ENCODE measurements at places on chromosomes 6 and 20.

DNA sequence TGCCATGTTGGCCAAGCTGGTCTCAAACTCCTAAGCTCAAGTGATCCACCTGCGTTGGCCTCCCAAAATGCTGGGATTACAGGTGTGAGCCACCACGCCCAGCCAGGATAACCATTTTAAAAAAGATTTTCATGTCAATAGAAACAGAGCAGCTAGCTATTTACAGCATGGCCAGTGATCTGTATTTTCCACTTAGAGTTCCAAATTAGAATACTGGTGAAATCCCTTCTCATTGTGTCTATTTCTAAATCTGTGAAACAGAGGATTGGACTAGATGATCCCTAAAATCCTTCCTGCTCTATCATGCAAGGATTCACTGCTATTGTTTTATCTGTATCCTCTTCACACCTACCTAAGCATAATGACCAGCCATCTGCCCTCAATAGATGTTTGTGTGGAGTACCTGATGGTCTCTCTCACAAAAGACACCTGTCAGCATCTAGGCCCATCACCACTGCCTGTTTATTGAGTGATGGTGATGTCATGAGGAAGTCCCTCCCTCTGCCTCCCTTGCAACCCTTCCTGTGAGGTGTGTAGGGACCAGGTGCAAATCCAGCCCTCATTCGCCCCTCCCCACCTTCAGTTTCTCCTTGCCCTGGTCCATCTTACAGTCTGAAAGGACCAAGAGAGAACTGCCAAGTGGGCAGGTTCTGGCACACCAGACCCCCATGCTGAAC lies 26.5 kb upstream of the SMIM29 start:
- peak; percentile 33 for DNase-seq

GRCh38 chr6:167400482-167401138 lies 75.7 kb downstream of the TTLL2 start:
- DNase-seq: no peak

DNA sequence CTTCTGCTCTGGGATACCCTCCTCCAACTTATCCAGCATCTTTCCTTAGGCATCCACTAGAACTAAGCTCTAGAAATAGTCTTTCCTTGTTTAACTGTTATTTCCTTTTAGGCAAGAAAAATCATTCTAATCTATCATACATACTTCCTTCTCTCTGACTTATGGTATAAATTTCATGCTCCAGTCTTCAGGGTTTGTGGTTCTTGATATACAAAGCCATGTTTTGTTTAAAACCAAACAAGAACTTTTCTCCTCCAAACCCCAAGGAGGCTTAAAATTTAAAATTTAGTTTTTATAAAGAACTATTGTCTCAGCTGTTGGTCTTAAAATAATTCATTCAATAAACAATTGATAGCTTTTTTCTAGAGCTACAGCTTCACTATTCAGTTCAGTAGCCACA lies 77.2 kb downstream of the CD164 start:
- DNase-seq: no peak

- DNase-seq: no peak
These were observed 586.6 kb downstream of the KIF16B start for GRCh38 chr20:15986690-15987089.

DNA sequence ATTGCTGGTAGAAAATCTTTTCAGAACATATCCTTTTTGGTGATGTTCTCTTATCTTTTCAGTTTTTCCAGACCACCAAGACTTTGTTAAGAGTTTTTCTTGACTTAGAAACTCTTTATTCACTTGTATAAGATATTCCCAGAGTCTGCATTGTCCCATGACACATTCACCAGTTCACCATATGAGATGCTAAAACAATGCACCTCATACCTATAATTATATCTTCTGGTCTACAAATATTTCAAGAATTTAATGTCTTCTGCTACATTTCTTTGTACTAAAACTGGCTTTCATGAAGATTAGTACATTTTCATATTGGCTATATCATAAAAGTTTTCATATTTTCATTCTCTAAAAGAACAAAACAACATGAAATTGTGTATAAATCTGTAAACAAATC lies 111.3 kb downstream of the ADGRG6 start:
- no peak for DNase-seq

DNA sequence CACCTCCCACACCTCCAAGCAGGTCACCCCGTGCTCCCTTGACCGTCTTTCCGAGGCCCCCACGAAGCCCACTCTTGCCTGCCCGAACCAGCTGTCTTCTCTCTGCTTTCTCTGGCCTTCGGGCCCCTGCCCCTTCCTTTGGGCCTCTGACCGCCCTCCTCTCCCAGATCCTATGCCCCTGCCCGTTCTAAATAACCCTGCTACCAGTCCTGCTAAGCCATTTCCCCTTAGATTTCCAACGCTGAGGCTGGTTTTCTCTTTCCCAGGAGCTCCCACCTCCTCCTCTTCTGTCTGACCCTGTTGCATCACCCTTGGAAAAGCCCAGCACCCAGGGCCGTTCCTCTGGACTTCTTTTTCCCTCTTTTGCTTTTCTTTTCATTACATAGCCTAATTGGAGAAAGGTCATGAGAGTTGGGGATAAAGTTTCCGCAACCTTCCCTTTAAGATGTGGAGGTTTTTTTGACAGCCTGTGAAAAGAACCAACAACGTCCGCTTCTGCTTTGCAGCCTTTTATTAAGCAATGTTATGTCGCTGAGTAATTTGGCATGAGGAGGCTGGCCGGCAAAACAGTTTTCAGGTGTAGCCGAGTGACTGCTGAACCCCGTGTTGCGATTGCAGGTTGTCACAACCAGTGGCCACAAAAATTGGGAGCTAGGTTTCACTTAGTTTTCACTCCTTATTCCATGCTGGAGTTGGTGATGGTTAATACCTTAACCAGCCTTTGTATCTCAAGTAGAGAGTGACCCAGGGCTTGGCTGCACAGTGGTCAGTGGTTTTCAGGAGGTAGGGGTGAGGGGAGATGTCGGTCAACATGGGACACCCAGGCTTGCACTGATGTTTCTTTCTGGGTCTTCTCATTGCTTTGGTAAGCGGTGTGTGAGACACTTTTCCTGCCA lies 970 bp downstream of the BLTP3A start:
- DNase-seq: peak; percentile 67

DNA sequence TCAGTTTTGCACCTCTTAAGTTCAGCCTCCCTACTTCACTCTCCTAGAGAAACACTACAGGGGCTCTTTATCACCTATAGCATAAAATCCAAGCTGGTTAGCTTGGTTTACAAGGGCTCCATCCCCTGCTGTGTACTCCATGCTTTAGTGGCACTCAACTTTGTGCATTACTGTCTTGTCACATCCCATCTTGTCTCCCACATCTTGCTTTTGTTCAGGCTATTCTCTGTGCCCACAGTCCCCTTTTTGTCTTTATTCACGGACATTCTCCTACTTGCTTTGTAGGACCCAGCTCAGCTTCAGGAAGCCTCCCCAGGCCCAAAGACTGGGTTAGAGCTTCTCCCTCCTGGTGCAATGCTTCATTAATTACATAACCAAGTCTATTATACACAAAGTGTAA lies 107.9 kb upstream of the SPACA1 start:
- DNase-seq: no peak
